ENCODE measurements at places on chromosomes 16 and 17.

GRCh38 chr16:57893559-57894389 lies 77.2 kb downstream of the CNGB1 start:
- peaks cover 7% of the 10 kb centered on the region for H3K27me3 ChIP-seq
- H3K4me3 ChIP-seq: no peak overlapping the region

GRCh38 chr16:29898135-29898803 lies 1.1 kb downstream of the SEZ6L2 start:
- H3K27ac ChIP-seq: no peak overlapping the region
- H3K27me3 ChIP-seq: peaks cover 8% of the 10 kb centered on the region
- peaks cover 23% of the 10 kb centered on the region for H3K4me1 ChIP-seq
- peak; percentile 24 for DNase-seq
- no peaks in the 10 kb centered on the region for H3K36me3 ChIP-seq
- no peak overlapping the region for H3K4me3 ChIP-seq

GRCh38 chr16:24052329-24053098 lies 203.6 kb upstream of the CACNG3 start:
- DNase-seq: no peak
- H3K36me3 ChIP-seq: peaks cover 13% of the 10 kb centered on the region
- no peaks in the 10 kb centered on the region for H3K4me1 ChIP-seq
- H3K27ac ChIP-seq: no peak overlapping the region

GRCh38 chr16:78684655-78685375 lies 585.4 kb downstream of the WWOX start:
- DNase-seq: no peak
- H3K4me1 ChIP-seq: no peaks in the 10 kb centered on the region
- no peaks in the 10 kb centered on the region for H3K27me3 ChIP-seq
- H3K27ac ChIP-seq: no peak overlapping the region
- no peak overlapping the region for H3K4me3 ChIP-seq

DNA sequence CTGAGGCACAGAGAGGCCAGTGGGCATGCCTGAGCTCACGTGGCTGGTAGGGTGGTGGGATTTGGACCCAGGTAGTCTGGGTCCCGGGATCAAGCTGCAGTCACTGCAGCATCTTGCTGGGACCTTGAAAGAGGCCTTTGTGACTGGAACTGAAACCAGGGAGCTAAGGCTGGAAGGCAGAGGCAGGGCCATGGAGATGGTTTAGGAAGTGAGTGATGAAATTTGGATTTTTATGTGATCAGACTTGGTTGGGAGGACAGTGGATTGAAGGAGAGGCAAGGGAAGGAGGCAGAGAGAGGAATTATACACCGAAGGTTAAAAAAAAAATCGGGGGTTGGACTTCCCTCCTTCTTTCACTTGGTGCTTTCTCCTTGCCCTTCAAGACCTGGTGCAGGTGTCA lies 255.4 kb upstream of the CACNG5 start:
- no peaks in the 10 kb centered on the region for H3K4me1 ChIP-seq
- no peaks in the 10 kb centered on the region for H3K27me3 ChIP-seq
- no peaks in the 10 kb centered on the region for H3K36me3 ChIP-seq
- H3K27ac ChIP-seq: no peak overlapping the region
- no peak for DNase-seq
- H3K4me3 ChIP-seq: no peak overlapping the region

DNA sequence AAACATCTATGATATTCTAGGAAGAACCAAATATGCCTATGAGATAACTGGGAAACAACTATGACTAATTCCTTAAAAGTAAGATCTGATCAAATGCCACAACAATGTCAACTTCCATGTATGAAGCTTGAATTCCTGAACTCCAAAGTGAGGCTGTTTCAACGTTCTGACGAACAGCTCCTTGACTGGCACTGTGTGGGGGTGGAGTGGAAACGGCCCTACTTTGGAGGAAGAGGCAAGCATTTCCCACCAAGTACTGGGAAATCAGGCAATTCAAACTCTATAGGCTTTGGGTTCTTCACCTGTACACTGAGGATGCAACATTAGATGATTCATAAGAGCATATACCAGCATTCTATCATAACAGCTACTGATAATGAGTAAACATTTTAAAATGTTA lies 187.2 kb downstream of the CDK5R1 start:
- H3K4me3 ChIP-seq: no peak overlapping the region
- no peaks in the 10 kb centered on the region for H3K4me1 ChIP-seq
- H3K27ac ChIP-seq: no peak overlapping the region
- H3K36me3 ChIP-seq: no peaks in the 10 kb centered on the region
- DNase-seq: no peak

Measured in DND-41 (cell line).